Activated naive CD4-positive, alpha-beta T cell treated with anti-CD3 and anti-CD28 coated beads, Interleukin-2, amount 50 U/mL, for 16 hours (primary cell): ENCODE measurements at places on chromosomes 3 and 15.

- DNase-seq, result no peak
These were observed 431.9 kb upstream of the FRG2C start for GRCh38 chr3:75232216-75232615.

DNA sequence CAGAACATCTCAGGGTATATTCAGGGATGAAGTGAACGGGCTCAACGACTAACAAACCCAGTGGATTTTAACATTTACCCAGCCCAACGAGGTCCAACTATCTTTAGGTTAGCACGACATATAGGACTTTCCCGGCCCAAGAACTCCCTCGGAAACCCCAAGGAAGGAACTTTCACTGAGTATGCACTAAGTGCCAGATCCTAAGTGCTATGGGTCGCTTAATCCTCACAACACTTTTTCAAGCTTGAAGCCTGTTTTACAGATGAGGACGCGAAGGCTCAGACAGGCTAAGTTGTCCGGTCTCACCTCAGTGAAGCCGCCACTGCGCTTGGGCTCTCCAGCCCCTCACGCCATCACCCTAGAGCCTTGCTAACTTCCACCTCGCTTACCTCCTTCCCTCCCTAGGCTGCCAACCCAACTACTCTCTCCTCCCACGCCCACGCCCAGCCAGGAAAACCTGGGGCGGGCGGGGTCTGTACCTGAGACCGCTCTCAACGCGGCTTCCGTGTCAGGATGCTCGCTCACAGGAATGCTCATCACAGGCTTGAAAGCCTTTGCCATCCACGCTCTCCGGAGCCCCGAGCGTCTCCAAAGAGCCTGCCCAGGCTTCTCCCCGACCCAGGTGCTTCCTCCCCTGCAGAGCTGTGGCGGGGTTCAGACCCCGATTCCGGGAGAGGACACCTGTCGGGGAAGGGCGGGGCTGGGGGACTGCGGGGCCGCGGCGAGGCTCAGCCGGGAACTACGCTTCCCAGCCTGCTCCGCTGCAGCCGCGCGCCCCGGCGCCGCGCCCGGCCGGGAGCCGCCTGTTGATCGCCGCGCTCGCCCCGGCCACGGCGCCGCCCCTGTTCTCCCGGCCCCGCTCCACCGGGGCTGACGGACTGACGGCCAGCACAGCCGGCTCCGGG, at the start of gene TMOD2:
TSS of gene TMOD2 (plus strand) at position 806 of the 905 bp plus-strand sequence. CDS start 14,845 bp downstream, outside the sequence.
- peak; percentile 58 for DNase-seq

- DNase-seq, result peak; percentile 24
These were observed 48.5 kb downstream of the ITGA11 start for GRCh38 chr15:68383161-68384074.

- no peak for DNase-seq
These were observed at the start of gene FANCD2OS for GRCh38 chr3:10108091-10108490. Gene FANCD2OS, minus strand, starts transcription at chr3:10108255. Its CDS starts 3,481 bp downstream, at chr3:10104774.

DNA sequence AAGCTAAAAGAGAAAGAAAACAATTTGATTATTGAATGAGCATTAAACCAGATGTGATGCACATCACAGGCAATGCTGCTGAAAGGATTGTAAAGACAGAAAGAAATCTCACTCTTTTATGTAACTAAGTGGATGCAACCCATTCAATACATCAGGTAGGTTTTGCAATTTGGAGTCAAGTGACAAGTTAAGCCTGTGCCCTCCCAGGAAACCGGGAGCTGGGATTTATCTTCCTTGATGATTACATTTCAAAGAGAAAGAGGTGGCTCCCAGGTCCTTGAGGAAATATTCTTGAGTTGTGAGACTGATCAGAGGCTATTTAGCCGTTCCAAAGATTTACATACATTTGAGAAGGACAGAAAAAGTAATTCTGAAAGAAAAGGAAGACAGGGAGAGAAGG, 219.0 kb upstream of the PROK2 start:
- no peak for DNase-seq

GRCh38 chr15:63191895-63192618, 2.7 kb downstream of the RAB8B start:
- peak; percentile 35 for DNase-seq

DNA sequence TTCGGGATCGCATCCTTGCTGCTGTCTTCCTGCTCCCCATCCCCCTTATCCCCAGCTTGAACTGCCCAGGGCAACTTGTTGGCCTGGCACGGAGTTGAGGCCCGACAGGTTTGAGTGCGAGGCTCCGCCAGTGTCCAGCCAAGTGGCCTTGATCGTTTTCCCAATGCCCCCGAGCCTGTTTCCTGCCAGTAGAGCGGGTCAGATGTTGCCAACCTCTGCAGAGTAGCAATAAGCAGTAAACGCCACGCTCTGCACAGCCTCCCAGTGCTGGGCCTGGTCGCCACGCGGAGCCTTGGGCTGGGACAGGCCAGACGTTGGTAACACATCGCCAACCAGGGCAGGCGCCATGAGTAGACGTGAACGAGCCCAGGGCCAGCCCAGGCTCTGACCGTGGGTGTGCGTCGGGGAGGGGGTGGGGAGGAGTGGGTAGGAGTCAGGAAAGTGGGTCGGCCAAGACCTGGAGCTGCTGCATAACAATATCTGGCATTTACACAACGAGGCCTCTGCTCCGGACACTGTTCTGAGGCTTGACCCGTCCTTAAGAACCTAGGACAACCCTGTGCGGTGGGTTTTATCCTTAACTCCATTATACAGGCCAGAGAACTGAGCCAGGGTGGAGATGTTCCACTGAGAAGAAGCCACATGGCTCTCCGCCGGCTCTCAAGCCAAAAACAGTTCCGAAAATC, 444 bp upstream of the ABHD14A start:
- DNase-seq, result peak; percentile 29

GRCh38 chr3:128155616-128156360, 2.5 kb downstream of the EEFSEC start:
- no peak for DNase-seq

DNA sequence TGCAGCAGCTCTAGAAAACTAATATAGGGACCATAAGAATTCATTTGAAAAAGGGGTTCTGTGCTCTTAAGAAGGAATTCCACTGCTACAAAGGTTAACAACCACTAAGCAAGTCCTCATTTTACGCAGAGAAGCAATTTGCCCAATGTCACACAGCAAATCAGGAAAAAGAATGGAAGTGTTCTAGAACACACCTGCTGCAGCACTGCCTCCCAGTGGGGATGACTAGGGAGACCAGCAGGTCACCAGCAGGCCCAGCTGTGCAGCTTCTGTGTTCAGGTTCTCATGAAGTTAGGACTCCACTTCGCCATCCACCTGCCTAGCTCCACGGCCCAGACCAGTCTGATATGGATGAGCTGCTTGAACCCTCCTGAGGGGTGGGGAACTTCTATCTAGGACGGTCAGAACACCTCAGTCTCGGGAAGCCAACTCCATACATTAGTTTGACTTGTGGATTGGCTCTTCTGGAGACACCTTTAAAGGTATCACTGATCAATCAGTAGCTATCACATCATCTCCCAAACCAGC, 18.6 kb downstream of the POMGNT2 start:
- no peak for DNase-seq

DNA sequence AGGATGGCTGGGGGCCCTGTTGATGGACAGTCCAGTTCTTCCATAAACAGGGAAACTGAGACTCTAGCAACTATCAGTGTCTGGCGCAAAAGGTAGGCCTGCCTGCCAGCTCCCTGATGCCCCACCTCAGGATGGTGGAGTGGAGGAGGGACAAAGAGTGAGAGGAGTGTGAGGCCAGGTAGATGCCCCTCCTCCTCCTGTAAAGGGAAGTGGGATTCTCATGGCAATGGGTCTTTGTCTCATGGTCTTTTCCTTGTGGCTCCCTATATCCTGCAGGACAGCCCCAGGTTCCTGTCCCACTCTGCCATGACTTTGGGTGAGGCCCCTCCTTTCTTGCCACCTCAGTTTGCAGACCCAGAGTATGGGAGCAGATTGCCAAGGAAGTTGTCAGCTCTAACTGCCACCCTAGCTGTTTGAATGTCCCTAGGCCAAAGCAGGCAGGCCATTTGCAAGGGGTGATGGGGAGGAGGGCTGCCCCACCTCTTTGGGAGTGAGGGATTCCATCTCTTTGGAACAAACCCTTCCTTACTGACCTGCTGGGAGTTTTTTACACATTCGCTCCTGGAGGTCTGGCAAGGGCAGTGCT, 2.8 kb upstream of the DNAH1 start:
- DNase-seq, result no peak

- no peak for DNase-seq
These were observed 97.4 kb downstream of the LRIG1 start for GRCh38 chr3:66403323-66403990.

DNA sequence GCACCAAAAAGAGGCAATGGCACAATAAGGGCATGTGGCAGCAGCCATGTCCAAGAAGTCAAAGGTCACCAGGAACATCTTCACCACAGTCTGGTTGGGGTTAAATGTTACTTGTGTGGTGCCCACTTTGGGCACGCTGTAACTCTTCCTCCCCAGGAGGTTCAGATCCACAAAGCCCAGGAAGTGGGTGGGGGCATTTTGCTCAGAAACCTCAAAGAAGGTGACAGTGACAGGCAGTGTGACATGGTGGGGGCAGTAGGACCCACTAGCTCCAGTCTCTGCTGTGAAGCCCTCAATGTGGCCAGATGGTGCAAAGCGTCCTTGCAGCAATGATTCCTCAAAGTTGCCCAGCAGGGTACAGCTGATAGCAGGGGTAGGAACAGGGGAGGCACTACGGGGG, 5.8 kb downstream of the ZNF80 start:
- peak; percentile 33 for DNase-seq

DNA sequence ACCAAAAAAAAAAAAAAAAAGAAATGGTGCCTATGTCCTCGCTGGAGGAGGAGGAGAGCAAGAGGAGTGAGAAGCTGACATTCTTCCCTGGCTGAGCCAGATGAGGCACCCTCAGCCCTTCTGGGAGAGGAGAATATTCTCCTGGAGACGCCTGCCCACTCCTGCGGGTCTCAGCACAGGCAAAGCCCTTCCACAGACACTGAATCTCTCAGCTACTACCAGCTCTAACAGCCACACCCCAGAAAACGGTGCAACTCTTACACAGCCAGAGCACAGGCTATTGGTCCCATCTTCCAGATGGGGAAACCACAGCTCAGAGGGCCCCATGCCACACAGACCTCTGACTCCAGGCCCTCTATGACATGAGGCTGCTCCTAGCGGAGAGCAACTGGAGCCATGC, 5.7 kb downstream of the RASL12 start:
- no peak for DNase-seq

DNA sequence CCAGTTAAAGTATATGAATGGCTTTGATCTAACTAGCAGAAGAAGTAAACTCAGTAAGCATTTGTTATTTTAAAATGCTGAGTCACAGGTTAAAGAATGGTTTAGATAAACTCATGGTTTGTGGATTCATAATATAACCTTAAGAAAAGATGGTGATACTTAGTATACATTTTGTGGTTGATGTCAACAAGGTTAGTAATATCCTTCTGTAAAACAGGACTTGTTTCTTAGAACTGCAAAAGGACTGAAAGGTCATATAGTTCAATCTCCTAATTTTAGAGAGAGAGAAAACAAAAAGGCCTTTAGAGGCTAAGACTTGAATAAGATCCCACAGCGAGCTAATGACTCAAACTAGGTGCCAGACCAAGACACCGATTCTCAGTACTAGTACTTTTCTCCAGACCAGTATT, 50.0 kb downstream of the STRIT1 start:
- no peak for DNase-seq

GRCh38 chr3:50617096-50617791, at the start of gene MAPKAPK3:
Gene MAPKAPK3, plus strand, starts transcription at chr3:50617151. Its CDS starts 415 bp downstream, at chr3:50617566.
- DNase-seq, result peak; percentile 54

- DNase-seq, result no peak
These were observed 26.7 kb upstream of the MED12L start for GRCh38 chr3:151058740-151059139.

DNA sequence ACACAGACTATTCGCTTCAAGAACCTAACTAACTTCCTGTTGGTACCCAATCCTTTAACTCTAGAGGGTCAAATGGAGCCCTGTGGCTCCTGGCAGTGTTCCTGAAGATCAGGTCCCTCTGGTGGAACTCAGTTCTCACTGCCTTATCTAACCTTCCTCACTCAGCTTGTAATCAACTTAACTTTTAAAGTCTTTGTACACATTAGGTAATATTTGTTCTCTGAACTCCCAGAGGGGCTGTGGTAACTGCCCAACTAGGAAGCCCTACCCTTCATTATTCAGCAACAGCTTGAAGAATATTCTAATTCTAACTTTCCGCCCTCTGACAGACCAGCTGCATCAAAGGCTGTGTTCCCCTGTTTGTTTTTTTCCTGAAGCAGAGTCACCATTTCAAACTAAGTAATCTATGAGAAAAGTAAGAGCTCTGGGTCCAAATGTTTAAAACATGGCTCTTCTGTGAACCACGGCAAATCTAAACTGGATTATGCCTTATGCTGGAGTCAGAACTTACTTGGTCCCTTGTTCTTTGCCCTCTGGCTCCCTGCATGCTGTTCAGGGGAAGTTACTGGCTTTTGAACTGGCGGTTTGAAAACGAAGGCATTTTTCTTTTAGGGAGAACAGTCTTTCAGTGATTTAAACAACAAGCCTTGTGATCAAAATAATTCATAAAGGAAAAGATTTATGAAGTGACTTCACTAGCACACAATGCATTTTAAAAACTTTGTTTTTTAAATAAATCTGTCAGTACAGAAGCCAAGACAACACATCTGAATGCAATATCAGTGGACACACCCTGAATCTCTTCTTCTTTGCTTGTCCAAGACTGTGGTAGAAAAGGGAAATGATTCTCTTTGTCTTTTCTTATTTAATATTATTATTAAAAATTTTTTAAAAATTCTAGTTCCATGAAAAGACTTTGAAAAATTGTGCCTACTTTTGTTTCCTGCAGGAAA, 365.6 kb downstream of the TIGIT start:
- no peak for DNase-seq

- no peak for DNase-seq
These were observed 63.3 kb downstream of the ATP8B4 start for GRCh38 chr15:50055750-50056157.

DNA sequence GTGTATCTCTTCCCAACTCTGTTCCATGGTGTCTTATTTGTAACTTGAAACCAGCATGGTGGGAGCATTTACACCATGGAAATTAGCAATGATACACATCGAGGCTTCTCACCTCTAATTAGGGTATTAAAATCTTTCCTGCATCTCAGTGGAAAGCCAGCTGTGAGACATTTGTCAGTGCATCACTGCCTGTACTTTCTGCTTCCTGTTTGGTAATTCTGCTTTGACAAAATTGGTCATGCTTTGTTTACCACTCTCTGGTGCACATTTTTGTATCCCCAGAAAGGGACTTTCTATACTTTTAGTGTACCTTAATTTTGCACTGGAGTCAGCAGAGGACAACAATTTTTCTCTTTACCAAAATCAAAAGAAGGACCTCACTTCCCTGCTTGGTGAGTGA, 402.1 kb downstream of the PDCD6IP start:
- no peak for DNase-seq

- DNase-seq, result no peak
These were observed 7.5 kb upstream of the PLA2G4D start for GRCh38 chr15:42101861-42102260.

- no peak for DNase-seq
These were observed 55.7 kb downstream of the EPHB1 start for GRCh38 chr3:134850761-134851160.
